ENCODE measurements at places on chromosomes 2 and 18.
A peak's percentile ranks its signal among the peaks of the same experiment; 100 is the strongest.

GRCh38 chr18:38460657-38461056, 895.1 kb upstream of the CELF4 start:
- no peak for DNase-seq

DNA sequence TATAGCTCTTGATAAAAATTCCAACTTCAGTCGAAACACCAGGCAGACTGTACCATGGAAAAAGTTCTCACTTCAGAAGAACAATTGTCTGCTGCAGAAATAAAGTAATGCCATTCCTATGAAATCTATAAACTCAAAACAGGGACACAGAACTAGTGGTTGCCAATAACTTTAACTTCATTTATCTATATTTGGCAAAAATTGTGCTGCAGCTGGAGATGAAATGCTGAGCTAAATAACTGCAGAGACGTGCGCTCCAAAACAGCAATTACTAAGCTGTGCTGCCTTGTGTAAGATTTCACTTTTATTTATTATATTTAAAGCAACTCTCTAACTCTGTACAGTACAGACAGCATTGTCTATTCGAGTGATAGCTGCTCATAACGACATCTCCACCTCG, 540.1 kb upstream of the ID2 start:
- DNase-seq, result no peak

- DNase-seq, result no peak
These were observed 143.4 kb upstream of the SIX2 start for GRCh38 chr2:45152691-45153090.

- no peak for DNase-seq
These were observed 3.6 kb downstream of the ECEL1 start for GRCh38 chr2:232483923-232484627.

GRCh38 chr2:45943219-45944044, 292.0 kb downstream of the PRKCE start:
- DNase-seq, result no peak

DNA sequence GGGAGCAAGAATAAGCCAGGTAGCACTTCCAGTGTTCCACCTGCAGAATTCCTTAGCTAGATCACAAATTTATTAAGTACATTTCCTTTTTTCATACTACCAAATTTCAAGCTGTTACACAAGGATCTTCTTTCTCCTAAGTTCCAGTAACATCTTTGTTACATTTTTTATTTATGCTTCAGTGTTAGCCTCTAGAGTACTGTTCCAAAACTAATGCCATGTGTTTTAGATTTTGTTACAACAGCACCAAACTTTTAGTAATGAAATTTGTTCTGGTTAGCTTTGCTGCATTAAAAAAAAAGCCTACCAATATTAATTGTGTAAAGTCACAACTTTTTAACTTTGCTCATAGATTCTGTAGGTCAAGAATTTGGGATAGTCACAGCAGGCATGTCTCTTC, 161.1 kb downstream of the CAMKMT start:
- no peak for DNase-seq

DNA sequence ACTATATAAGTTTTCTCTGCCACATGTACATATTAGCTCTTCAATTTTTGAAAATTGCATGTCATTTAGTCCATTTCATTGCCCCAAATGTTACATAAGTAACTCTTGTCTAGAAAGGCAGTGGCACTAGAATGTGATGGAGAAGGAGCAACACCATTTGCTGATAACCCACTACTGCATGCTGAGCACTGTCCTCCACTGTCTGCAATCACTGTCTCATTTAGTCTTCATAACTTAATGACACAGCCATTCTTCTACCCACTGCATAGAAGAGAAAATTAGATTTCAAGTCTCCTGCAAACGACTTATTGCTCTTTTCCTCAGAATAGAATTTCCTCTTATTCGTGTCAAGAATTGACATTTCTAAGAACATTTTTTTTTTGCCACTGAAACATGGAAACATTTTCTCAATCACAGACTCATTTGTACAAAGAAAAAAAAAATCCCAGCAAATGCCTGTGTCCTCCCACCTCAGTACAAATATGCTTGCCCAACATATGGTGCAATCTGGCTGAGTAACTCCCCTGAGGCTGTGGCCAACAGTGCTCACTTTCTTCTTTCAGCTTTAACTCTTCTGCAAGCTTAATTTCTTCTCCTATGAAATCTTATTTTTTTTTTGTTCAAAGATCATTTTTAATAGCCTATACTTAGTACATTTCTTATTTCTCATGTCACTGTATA, 768.6 kb upstream of the HS6ST1 start:
- no peak for DNase-seq

GRCh38 chr2:16182841-16183240, 242.5 kb downstream of the MYCN start:
- DNase-seq, result no peak

DNA sequence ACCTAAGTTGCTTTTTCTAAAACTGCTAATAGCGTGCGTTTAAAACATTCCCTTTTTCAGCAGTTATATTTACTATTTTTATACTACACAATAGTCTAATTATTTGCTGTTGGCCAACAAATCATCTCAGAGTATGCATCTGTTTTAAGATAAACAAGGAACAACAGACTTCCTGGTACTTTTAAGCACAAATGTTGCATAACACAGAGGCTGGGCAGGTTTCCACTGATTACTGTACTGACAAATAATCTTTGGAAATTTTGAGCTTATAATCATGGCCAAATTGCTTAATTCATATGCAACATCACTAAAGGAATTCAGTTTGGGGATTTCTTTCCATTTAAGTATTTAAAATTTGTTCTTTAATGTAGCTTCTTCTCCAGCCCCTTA, 737.4 kb upstream of the SALL3 start:
- no peak for DNase-seq

- DNase-seq, result no peak
These were observed 60.7 kb downstream of the CCDC85A start for GRCh38 chr2:56244506-56244905.

- no peak for DNase-seq
These were observed 12.8 kb upstream of the GBX2 start for GRCh38 chr2:236180831-236181453.

GRCh38 chr2:86331384-86331783, 6.0 kb downstream of the REEP1 start:
- no peak for DNase-seq

GRCh38 chr2:216490061-216490460, 8.6 kb upstream of the RPL37A start:
- no peak for DNase-seq

DNA sequence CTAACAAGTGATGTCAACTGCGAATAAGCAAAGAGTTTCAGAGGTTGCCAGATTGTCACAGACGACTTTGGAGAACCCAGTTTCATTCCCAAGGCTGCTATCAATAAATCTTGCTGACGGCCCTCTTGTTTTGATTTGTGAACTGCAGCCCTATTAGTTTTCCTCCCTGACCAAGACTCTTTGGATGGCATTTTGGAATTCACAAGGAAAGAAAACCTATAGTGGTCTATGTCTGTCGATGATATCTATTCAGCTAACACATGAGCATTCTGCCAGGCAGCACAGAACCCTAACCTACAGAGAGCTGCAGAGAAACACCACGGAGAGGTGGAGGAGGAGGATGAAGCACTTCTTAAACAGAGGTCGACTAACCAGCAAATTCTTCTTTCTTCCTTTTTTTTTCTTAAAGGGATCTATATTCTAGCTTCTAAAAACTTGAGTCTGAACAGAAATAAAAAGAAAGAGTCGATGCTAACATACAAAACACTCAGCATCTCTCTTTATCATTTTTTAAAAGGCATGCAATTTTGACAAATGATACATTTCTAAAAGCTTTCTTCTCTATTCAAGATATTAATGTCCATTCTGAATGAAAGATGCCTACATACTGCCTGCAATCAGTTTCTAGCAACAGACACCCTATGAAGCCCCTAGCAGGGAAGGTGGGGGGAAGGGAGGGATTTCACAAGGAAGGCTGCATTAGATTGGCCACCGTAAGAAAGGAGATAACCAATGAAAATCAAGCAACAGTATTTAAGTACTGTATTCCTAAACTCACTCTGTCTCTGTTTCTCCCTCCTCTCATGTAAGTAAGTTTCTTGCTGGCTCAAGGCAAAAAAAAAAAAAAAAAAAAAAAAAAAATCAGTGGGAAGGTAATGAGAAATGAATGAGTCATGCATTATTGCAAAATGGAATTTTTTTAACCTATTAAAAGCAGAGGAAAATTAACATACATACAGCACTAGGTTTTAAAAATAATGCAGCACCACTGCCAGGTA, 83.0 kb upstream of the CHRNA1 start:
- no peak for DNase-seq

DNA sequence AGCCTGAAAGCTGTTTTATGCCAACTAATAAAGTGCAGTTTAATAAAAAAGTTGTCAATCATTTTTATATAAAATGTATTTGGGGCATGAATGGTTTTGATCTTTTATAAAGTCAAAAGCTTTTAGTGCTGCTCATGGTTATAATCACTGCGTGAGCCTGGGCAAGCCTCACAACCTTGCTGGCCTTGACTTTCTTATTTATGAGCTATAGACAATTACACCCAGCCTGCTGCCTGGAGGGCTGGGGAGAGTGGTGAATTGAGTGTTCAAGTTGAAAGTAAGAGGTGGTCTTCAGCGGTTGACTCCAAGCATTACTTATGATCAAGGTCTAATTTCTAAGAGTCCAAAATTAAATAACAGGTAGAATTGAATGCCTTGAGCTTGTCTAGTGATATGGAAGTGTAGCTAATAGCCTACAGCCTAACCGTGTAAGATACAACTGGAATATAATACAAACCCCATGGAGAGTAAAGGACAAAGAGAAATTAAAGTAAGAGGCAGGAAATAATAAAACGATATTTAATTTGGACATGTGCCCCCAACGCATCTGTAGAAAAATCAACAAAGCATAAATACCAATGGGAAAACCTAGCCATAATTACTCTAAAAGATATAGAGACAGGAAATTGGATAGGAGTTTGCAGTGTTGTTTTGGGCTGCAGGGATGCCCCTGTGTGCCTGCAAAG, 106.0 kb upstream of the CYP1B1 start:
- DNase-seq, result no peak

- no peak for DNase-seq
These were observed 154.7 kb downstream of the HDAC4 start for GRCh38 chr2:239245872-239246721.

DNA sequence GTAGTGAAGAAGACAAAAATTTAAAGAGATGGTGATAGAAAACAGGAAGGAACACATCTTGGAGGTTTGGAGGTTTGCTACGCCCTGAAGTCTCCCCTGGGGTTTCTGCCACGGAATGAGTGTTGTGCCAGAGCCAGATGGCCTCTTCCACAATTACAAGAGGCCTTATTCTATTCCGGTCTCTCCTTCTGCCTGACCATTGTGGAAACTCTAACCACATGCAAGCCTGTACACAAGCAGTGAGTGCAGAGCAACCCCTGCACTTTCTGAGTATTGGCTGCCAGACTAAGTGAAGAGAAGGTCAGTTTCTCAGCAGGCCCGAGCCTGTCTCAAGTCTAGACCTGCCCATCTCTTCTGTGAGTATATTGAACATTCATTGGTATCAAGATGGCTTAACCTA, 22.7 kb upstream of the MYO1B start:
- DNase-seq, result no peak

- no peak for DNase-seq
These were observed 32.5 kb downstream of the RNF152 start for GRCh38 chr18:61860302-61860701.

- no peak for DNase-seq
These were observed 603.7 kb upstream of the ZEB2 start for GRCh38 chr2:145123606-145124005.

- no peak for DNase-seq
These were observed 45.0 kb downstream of the SLC4A3 start for GRCh38 chr2:219672406-219672805.

DNA sequence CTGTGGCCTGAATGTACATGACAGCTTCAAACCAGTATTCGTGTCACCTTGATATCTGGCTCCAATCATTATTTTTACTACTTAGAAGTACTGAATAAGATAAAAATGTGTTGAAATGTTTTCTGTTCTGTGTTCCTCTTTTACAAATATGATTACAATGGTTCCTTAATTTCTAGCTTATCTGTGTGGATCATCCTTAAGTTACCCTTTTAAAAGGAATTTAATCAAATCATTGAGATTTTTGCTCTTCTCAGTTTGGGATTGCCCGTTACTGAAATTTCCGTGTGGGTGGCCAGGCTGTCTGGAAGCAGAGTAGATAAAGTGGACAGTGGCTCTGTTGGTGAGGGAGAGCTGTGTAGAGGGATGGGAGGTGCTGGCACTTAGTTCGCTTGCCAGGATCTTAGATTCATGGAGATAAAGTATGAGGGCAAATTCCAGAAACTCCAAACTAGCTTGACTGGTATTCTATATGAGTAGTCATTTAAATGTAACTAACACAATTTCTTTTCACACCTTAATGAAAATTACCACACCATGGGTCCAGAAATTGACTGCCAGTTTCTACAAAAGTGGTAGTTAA, 27.4 kb upstream of the SAG start:
- DNase-seq, result no peak

- peak; percentile 13 for DNase-seq
These were observed 47.8 kb upstream of the MAPRE3 start for GRCh38 chr2:26922405-26923188.

- DNase-seq, result no peak
These were observed 1004.4 kb upstream of the CDH2 start for GRCh38 chr18:29181151-29181901.

- DNase-seq, result no peak
These were observed 28.2 kb upstream of the DNMT3A start for GRCh38 chr2:25369876-25370275.

GRCh38 chr2:53949457-53949856, 21.3 kb downstream of the PSME4 start:
- DNase-seq, result no peak

DNA sequence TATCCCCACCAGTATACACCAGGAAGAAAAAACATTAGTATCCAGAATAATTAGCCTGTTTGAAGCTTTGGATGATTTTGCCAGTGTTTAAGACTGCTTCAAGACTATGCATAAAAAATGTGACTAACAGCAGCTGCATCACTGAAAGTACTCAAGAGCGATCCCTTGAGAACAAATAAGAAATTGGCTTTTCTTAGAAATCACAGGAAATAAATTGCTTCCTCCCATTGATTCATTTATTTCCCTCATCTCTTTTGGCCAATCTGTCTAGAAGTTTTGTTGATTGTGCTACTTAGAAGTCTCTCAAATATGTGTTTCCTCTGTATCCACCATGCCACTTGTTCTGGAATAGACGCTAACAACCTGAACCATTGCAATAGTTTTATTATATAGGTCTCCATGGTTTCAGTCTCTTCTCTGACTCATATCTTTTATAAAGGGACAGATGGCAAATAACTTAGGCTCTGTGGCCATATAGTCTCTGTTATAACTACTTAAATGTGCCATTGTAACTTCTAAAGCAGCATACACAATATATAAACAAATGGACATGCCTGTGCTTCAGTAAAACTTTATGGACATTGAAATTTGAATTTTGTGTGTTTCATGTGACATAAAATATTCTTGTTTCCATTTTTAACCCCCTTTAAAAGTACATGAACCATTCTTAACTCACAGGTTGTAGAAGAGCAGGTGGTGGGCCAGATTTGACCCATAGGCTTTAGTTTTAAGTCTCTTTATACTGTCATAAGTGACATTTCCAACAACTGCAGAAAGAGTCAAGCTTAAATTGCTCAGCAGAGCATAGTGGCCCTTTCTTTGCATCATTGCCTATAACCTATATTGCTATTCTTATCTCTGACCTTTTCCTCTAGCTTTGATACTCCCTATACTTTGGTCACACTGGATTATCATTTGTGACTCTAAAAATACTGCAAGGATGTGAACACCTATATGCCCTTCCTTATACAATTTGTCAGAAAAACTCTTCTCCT, 123.9 kb downstream of the MC4R start:
- no peak for DNase-seq
